Activated CD4-positive, CD25-positive, alpha-beta regulatory T cell treated with anti-CD3 and anti-CD28 coated beads, Interleukin-2, amount 50 U/mL, for 24 hours (primary cell): ENCODE measurements at places on chromosomes 12 and 14.

- ATAC-seq: no peak
Measured at GRCh38 chr12:29216797-29217575, 67.9 kb downstream of the FAR2 start.

GRCh38 chr12:70752327-70752726 lies 115.1 kb upstream of the PTPRB start:
- no peak for ATAC-seq

GRCh38 chr12:127943481-127944210 lies 323.3 kb upstream of the TMEM132C start:
- no peak for ATAC-seq

DNA sequence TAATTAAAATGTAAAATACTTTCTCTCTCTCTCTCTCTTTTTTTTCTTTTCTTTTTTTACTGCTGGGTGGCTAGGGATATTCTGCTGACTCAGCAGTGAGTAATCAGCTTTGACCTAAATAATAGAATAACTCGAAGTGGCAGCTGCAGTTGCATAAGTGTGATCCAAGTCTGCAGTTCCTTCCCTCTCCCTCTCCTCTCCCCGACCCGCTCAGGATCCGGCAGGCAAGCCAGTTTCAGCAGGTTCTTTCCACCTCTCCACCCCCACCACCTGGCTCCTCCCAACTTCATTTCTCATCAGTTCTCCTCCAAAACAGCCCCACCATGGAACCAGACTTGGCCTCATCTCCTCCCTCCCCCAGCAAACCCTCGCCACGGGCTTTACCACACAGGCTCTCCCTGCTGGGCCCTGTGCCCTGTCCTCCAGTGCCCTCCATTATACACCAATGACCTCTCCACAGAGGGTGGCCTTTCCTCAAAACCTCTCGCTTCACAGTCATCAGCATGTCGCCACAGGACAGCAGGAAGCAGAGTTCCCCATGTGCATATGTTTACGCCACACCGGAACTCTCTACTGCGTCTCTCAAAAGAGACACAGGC lies 22.4 kb downstream of the SLC7A8 start:
- ATAC-seq: no peak

DNA sequence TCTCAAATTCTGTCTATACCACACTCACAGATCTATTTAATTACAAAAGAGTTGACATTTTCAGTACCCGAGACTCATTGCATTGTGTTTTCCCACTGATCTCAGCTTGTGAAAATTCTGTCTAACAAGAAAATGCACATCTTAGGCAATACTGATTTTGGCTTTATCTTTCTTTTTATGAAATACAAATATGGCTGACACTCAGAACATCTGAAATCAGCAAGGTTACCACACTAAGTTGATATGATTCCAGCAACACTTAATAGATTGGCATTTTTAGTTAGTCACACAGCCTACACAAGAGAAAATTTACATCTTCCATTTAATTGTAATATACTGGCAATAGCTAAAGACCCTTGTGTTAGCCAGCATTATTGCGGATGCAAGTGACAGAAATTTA lies 40.3 kb downstream of the PEX5 start:
- no peak for ATAC-seq
